ENCODE measurements at places on chromosomes 6 and 20.

- DNase-seq = no peak
Observed at GRCh38 chr20:22617160-22617559, 32.8 kb upstream of the FOXA2 start.

- DNase-seq = no peak
Observed at GRCh38 chr6:14756340-14756739, 489.5 kb upstream of the JARID2 start.

DNA sequence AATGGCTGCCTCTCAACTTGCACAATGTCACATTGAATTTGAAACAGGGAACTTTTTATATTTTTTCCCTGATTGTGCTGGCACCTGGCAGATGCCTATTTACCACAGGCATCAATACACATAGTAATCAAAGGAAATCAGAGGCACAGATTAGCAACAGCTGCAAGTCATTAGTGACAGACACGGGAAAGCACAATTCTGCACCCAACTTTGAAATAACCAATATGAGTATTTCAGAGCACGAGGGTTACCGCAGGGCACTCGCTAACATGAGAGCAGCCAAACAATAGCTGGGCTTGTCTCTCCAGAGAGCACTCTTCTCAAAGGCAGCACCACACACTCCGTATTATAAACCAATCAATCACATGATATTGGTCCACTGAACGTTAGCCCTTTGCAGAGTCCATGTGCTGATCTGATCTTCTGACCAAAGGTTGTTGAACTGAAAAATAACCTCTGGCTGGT is 149.5 kb downstream of the RNF144B start:
- DNase-seq = no peak

- DNase-seq = no peak
Observed at GRCh38 chr20:45088247-45088646, 12.7 kb downstream of the KCNS1 start.

DNA sequence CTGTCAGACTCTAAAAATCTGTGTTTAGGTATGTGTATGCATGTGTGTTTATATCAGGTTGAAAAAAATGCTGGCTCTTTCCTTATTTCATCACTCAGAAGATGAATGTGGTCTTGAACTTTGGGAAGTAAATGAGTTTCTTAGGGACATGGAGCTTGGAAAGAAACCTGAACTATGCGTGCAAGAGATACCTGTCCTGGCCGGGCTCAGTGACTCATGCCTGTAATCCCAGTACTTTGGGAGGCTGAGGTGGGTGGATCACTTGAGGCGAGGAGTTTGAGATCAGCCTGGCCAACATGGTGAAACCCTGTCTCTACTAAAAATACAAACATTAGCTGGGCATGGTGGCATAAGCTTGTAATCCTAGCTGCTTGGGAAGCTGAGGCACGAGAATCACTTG is 4.4 kb upstream of the GLP1R start:
- DNase-seq = no peak

- DNase-seq = no peak
Observed at GRCh38 chr6:20455251-20455940, 53.7 kb downstream of the E2F3 start.

DNA sequence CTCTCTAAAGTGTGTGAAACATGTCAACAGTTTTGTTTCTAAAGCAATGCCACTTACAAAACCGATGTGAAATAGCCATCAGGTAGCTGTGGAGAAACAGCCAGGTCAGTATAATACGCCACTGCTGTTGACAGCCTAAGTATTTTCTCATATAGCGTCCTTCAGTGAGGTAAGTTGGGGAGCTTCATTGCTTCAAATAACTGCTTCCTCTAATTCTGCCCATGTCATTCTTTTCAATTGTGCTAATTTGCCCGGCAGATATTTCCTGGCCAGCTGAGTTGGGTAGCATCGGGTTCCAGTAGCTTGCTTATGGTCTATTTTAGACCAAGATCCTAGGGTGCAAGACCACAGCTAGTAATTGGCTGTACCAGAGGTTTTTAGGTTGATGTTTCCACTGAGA is 2.1 kb upstream of the ARMC2 start:
- no peak for DNase-seq

DNA sequence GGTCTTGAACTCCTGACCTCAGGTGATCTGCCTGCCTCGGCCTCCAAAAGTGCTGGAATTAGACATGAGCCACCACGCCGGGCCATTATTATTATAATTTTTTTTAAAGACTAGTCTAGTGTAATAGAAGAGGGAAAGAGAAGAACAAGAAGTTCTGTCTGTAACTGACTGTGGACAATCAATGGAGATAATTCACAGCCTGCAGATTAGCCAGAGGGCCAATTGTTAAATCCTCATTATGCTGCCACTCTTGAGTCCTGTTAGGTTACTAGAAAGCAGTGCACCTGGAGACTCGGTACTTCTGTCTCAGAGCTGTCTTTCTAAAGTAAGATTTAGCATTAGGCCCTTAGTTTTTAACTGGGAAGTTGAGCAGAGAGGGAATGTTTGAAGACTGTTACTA is 37.5 kb downstream of the CARMIL1 start:
- DNase-seq = no peak

- no peak for DNase-seq
Observed at GRCh38 chr6:108492131-108492766, 68.5 kb upstream of the FOXO3 start.

- DNase-seq = no peak
Observed at GRCh38 chr6:170098428-170099170, 192.3 kb downstream of the DLL1 start.

DNA sequence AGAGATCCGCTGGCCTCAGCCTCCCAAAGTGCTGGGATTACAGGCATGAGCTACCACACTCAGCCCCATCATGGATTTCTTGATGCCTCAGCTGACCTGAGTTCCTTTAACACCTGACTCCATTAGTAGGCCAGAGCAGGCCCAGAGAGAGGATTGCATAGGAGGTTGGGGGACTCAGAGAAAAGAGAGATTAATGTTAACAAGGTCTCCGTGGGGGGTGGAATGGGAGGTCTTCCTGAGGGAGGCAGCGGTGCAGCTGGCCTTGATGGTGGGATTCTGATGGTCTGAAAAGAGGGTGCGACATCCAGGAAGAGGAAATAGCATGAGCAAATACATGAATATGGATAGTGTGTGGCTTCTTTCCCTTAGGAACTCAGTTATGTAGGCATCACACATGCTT is 9.9 kb downstream of the SGK2 start:
- DNase-seq = no peak

DNA sequence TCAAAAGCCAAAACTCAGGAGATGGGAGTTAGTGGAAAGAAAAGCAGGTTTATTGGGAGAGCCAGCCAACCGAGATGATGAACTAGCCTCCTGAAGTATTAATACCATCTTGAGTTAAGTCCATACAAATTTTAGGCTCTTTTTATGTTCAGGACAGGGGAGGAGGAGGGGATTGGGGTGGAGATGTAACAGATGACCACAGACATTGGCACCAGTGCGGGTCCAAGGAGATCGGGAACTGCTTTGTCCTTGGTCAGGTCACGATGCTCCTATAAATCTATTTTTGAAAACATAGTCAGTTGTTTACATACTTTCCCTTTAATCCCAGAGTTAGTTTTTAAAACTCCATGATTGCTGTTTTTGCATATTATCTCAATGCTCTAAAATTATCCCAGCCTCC is 219.6 kb downstream of the ANKRD60 start:
- DNase-seq = no peak

GRCh38 chr6:157194110-157194509 is 129.2 kb downstream of the TMEM242 start:
- DNase-seq = no peak

DNA sequence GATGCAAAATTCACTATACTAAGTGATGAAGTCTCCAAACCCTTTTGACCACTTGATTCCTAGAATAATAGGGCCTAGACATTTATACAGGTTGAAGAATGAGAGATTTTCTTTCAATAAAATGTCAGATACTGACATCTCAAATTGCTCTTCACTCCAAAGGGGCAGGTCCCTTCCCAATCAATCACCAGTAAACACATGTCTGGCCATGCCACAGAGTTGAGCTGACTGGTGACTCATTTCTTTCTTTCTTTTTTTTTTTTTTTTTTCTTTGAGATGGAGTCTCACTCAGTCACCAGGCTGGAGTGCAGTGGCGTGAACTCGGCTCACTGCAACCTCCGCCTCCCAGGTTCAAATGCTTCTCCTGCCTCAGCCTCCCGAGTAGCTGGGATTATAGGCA is 388.6 kb upstream of the BTBD3 start:
- no peak for DNase-seq

DNA sequence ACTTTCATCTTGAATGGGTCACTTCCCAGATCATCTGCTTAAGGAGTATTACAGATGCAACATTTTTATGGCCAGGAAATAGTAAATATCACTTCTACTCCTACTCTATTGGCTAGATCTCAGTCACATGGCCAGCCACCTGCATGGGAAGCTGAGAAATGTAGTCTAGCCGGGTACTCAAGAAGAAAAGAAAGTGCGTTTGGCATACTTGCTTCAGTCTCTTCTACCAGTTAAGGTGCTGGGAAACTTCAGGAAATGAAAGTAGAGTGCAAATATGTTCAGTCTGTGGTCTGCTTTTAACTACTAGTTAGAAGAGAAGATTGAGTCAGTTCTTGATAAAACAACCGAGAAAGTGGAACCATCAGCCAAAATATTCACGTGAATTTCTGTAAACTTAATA is 129.2 kb downstream of the PDSS2 start:
- DNase-seq = no peak

DNA sequence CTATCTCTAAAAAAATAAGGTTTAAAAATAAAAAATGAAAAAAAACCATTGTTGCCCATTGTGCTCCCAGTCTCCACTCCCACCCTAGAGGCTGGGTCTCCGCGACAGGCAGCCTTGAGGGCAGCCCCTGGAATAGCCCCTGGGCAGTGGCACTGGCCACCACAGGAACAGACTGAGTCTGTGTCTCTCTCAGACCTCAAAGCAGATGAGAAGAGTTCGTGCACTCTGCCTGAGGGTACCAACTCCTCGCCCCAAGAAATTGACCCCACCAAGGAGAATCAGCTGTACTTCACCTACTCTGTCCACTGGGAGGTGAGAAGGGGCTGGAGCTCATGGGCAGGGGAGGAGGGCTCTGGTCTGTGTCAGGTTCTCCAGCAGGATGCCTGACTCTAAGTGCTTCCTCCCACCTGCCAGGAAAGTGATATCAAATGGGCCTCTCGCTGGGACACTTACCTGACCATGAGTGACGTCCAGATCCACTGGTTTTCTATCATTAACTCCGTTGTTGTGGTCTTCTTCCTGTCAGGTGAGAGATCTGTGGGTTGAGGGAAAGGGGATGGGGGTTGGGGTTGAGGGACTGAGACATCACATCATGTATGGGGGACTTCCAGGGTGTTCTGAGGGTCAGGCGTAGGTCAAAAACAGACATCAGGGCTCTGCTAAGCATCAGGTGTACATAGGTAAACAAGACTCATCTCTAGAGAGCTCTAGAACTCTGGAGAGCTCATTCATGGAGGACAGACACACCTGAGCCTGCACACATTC is 35.6 kb downstream of the TM9SF4 start:
- DNase-seq = no peak

GRCh38 chr6:168048724-168049025 is 30.3 kb downstream of the FRMD1 start:
- no peak for DNase-seq

GRCh38 chr20:2946988-2947961 is 74.0 kb downstream of the PTPRA start:
- no peak for DNase-seq

DNA sequence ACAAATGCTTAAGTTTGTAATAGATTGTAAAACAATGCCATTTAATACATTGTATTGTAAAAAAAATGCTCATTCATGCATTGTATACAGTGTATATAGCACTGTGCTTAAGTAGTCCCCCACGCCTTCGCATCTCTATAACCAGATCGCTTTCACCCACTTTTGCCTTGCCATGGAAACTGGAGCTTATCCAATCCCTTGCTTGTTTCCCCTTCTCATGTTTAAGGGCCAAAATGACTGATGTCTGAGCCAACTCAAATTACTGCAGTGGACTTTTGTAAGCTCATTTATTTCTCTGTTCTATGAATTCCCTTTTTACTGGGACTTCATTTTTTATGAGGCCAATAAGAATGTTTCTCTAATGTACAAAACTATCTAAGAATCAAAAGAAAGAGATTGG is 730.9 kb upstream of the GJE1 start:
- DNase-seq = no peak

DNA sequence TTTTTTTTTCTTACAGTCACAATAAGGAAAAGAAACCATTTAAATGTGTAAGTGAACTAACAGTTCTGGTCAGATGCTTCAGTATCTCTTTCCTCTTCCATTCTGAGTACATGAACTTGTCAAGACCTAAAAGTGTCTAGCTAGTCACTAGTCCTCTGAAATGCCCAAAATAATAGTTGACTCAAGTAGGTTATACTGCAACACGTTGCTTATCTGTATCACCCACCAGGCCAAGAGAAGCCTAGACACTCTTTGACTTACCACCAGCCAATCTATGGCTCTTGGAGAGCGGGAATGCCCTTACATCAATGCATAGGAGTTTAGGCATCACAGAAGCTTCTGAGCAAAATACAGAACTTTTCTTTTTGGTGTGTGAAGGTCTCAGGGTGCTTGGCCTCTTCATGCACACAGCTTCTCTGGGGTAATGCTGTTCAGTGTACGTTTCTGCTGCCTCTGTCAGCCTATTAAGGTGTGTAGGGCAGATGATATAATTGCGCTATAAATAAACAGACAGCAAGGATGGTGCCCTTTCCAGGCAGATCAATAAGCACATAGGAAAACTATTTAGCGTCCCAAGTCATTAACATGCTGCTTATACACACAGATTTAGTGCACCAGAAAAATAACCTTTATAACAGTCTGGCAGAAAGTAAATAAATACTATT is 7.8 kb upstream of the GFOD1 start:
- no peak for DNase-seq

DNA sequence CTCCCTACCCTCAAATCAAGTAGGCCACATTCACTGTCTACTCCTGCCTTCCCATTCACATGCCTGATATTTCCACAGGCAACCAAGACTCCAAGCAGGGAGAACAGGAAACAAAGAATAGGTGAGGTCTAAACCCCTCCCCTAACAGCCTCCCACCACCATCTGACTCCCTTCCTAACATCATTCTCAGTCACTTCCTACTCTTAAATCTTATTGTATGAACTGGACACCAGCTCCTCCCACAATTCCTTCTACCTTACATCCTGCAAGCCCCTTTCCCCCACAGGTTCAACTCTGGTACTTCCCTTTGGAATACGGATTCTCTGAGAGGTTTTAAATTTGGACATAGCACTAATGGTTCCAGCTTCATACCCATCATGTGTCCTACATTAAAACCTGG is 944 bp upstream of the C6orf136 start:
- no peak for DNase-seq

- no peak for DNase-seq
Observed at GRCh38 chr6:50845499-50846143, 26.9 kb downstream of the TFAP2B start.

DNA sequence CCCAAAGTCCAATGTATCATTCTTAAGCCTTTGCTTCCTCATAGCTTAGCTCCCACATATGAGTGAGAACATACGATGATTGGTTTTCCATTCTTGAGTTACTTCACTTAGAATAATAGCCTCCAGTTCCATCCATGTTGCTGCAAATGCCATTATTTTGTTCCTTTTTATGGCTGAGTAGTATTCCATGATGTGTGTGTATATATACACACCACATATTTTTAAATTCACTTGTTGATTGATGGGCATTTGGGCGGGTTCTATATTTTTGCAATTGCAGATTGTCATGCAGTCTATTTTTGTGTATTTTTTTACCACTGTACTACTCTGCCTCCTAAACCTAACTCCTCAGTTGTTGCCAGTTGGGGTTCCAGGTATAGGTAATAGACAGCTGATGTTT is 74.7 kb downstream of the CD2AP start:
- no peak for DNase-seq

- DNase-seq = peak; percentile 59
Observed at GRCh38 chr6:28742668-28743270, 181.0 kb downstream of the TRIM27 start.

Data from BE2C (cell line).